ENCODE measurements at places on chromosomes 6 and 20. TPM values are rescaled to one million over a fixed set of nuclear protein-coding genes. Genes with fewer than 3 reads are reported as not detected.

DNA sequence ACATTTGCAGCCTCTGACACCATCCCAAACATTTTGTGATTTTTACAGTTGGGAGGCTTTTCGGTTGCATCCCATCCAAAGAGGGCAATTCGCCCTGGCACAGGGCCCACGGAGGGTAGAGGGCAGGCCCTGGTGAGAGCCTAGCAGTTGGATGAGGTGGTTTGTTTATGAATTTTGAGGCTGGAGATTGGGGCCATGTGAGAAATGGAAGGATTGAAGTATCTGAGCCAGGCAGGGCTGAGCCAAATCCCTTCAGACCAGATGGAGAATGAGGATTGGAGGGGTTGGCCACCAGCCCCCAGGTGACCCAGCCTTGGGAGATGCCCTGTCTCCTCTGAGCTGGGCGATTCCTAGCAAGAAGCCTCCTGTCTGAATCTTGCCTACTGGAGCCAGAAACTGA lies 52.6 kb upstream of the CCDC167 start:
- no peak overlapping the region for H3K4me3 ChIP-seq
- no peak for DNase-seq
- H3K36me3 ChIP-seq: no peaks in the 10 kb centered on the region
- H3K27me3 ChIP-seq: peaks cover 17% of the 10 kb centered on the region
- no peak overlapping the region for H3K27ac ChIP-seq

DNA sequence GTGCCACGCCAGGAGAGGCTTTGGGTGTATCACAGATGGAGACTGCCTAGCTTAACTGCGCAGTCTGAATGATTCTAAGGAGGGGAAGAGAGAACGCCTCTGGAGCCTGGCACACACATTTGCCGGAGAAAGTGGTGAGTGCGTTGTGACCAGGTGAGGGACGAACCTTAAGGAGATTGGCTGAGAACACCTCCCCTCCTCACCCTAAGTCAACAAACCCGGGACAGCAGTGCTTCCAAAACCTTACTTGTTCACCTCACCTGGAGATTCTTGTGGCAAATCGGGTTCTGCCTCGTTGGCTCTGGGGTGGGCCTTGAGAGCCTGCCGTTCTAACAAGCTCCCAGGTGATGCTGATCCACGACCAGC lies 9.4 kb downstream of the SYNJ2 start:
- no peaks in the 10 kb centered on the region for H3K27me3 ChIP-seq
- H3K27ac ChIP-seq: no peak overlapping the region
- H3K4me1 ChIP-seq: peaks cover 35% of the 10 kb centered on the region

GRCh38 chr6:163643866-163644265 lies 229.3 kb downstream of the QKI start:
- no peaks in the 10 kb centered on the region for H3K36me3 ChIP-seq
- peaks cover 8% of the 10 kb centered on the region for H3K27me3 ChIP-seq
- no peak overlapping the region for H3K27ac ChIP-seq
- no peak for DNase-seq

- peaks cover 11% of the 10 kb centered on the region for H3K27me3 ChIP-seq
- H3K4me3 ChIP-seq: no peak overlapping the region
- peaks cover 12% of the 10 kb centered on the region for H3K4me1 ChIP-seq
- no peak for DNase-seq
- peak overlapping the region; percentile 26 for H3K27ac ChIP-seq
- H3K36me3 ChIP-seq: no peaks in the 10 kb centered on the region
Observed at GRCh38 chr20:32649697-32650400, 23.9 kb downstream of the C20orf203 start.

GRCh38 chr6:16503970-16504415 lies 257.3 kb downstream of the ATXN1 start:
- no peak for DNase-seq
- no peaks in the 10 kb centered on the region for H3K36me3 ChIP-seq
- H3K4me3 ChIP-seq: no peak overlapping the region
- no peak overlapping the region for H3K27ac ChIP-seq
- H3K4me1 ChIP-seq: peaks cover 7% of the 10 kb centered on the region

DNA sequence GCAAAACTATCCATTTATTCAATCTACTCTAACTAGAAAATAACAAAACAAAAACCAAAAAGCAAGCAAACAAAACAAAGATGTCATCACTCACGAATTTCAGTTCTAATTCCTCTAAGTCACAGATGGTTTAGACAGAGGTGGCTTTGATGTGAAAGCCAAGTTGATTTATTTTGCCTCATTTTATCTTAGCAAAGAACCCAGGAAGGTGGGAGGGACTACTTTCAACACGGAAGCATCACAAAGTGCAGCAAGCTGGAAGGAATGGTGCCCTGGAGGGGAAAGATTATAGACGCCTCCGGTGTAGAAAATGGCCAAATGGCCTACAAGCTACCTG lies 88.4 kb downstream of the LAMP5 start:
- no peaks in the 10 kb centered on the region for H3K27me3 ChIP-seq
- H3K36me3 ChIP-seq: no peaks in the 10 kb centered on the region
- no peak for DNase-seq
- peak overlapping the region; percentile 17 for H3K27ac ChIP-seq
- H3K4me3 ChIP-seq: no peak overlapping the region

GRCh38 chr20:34017610-34018009 lies 23.9 kb downstream of the RALY start:
- no peak for DNase-seq
- no peaks in the 10 kb centered on the region for H3K27me3 ChIP-seq
- H3K27ac ChIP-seq: peak overlapping the region; percentile 12

- H3K27ac ChIP-seq: peak overlapping the region; percentile 71
- H3K4me3 ChIP-seq: peak overlapping the region; percentile 20
- no peaks in the 10 kb centered on the region for H3K36me3 ChIP-seq
- H3K4me1 ChIP-seq: peaks cover 36% of the 10 kb centered on the region
- H3K27me3 ChIP-seq: peaks cover 11% of the 10 kb centered on the region
Observed at GRCh38 chr20:48538856-48539255, 288.9 kb downstream of the PREX1 start.

- no peak overlapping the region for H3K27ac ChIP-seq
- H3K36me3 ChIP-seq: peaks cover 4% of the 10 kb centered on the region
- DNase-seq: no peak
- H3K4me1 ChIP-seq: peaks cover 12% of the 10 kb centered on the region
Observed at GRCh38 chr6:154861825-154862224, 128.6 kb downstream of the SCAF8 start.

- no peak overlapping the region for H3K4me3 ChIP-seq
- H3K4me1 ChIP-seq: peaks cover 1% of the 10 kb centered on the region
- H3K27ac ChIP-seq: no peak overlapping the region
- no peak for DNase-seq
Observed at GRCh38 chr6:44177691-44178423, 19.2 kb downstream of the CAPN11 start.

- no peaks in the 10 kb centered on the region for H3K36me3 ChIP-seq
- no peak overlapping the region for H3K27ac ChIP-seq
- DNase-seq: no peak
- H3K27me3 ChIP-seq: peaks cover 84% of the 10 kb centered on the region
- H3K4me3 ChIP-seq: peak overlapping the region; percentile 84
Observed at GRCh38 chr6:133896344-133896721, 7.4 kb downstream of the TCF21 start.

DNA sequence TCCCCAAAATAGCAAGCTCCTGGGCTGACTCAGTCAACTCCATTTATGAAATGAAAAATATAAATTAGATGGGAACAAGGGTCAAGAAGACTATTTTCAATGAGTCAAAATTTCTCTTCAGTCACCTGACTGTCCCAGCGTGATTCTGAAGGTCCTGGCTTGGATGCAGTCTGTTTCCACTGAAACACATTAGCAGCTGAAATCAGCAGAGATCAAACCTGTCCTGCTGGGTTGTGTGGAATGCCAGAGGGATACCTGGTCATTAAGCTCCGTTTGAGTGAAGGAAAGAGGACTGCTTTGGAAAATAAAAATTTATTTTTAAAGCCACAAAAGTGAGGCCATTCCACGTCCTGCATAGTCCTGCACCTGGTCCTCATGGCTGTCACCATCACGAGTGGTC lies 37.4 kb downstream of the PXDC1 start:
- H3K27ac ChIP-seq: peak overlapping the region; percentile 37
- H3K4me1 ChIP-seq: peaks cover 9% of the 10 kb centered on the region
- no peak for DNase-seq
- peaks cover 24% of the 10 kb centered on the region for H3K36me3 ChIP-seq
- no peaks in the 10 kb centered on the region for H3K27me3 ChIP-seq
- no peak overlapping the region for H3K4me3 ChIP-seq

DNA sequence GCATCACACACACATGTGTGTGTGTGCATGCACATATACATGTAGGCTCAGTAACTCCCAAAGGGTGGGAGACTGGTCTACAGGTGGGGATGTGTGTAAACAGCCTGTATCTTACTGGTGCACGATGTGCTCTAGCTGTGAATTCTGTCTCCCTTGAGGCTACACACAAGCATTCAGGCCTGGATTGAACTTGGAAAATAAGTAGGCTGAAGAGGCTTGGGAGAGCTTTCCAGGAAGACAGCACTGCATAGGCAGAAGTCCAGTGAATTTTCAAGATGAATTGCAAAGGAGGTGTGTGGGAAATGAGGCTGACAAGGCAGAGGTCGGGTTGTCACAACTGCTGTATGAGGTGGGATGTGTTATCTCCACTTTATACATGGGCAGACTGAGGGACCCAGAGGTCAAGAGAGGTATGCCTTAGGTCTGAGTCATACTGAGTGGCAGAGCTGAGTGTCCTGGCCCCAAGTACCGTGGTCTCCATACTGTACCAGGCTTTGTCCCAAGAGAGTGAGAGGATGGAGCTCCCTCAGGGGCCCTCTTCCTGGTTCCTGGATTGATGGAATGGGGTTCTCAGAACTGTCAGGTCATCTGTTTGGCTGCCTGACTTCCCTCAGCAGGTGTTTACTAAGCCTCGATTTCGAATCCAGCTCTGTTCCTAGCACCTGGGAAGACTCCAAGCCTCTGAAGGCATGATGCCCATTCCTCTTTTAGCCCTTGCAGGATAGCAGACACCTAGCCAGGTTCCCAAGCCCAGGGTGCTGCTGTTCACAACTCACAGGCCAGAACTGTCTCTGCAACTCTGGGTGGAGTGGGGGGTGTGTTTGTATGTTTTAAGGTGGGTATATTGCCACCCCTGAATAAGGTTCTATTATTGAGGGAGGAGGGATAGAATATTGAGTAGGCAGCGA lies 14.4 kb downstream of the SNPH start:
- no peaks in the 10 kb centered on the region for H3K36me3 ChIP-seq
- DNase-seq: peak; percentile 34
- H3K27me3 ChIP-seq: peaks cover 3% of the 10 kb centered on the region

DNA sequence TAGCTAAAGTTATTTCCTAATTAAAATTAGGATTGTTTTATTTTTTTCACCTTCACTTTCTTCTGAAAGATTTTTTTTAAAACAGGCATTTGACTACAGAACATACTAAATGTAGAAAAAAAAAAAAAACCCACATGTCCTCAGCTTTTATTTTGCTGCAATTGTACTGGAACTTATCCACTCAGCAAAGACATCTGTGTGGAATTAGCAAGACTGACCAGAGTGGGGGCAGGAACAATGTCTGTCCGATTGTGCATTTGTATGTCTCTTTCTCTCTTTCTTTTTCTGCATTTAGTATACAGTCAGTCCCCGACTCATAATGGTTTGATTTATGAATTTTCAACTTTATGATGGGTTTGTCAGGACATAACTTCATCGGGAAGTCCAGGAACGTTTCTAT lies 77.3 kb downstream of the CHD6 start:
- H3K27ac ChIP-seq: no peak overlapping the region
- no peaks in the 10 kb centered on the region for H3K27me3 ChIP-seq
- peaks cover 16% of the 10 kb centered on the region for H3K4me1 ChIP-seq

GRCh38 chr6:26158076-26158580 lies 70.9 kb downstream of the HFE start:
- no peaks in the 10 kb centered on the region for H3K36me3 ChIP-seq
- peak overlapping the region; percentile 98 for H3K27ac ChIP-seq
- peak overlapping the region; percentile 97 for H3K4me3 ChIP-seq

GRCh38 chr6:5339786-5340185 lies 78.5 kb downstream of the FARS2 start:
- H3K4me1 ChIP-seq: no peaks in the 10 kb centered on the region
- DNase-seq: no peak
- no peaks in the 10 kb centered on the region for H3K27me3 ChIP-seq
- no peak overlapping the region for H3K4me3 ChIP-seq
- no peak overlapping the region for H3K27ac ChIP-seq
- no peaks in the 10 kb centered on the region for H3K36me3 ChIP-seq

DNA sequence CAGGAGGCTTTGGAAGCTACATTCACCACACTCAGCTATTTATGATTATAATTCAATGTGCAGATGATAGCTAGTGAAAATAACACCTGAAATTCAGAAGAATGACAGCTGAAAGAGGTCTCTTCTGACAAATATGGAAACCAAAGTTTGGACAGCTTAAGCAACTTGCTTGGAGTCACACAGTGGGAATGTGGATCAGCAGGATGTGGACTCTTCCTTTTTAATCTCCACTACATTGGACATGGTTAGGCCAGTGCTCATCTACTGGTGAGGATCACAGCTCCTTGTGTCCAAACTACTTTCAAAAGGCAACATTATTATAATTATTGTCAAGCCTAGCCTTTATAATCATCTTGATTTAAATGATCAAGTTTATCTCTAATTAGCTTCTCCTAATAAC lies 10.4 kb downstream of the TRAPPC3L start:
- DNase-seq: no peak
- no peak overlapping the region for H3K27ac ChIP-seq
- peaks cover 16% of the 10 kb centered on the region for H3K27me3 ChIP-seq

- DNase-seq: no peak
- no peaks in the 10 kb centered on the region for H3K36me3 ChIP-seq
- no peak overlapping the region for H3K27ac ChIP-seq
- peaks cover 19% of the 10 kb centered on the region for H3K4me1 ChIP-seq
Observed at GRCh38 chr20:40843251-40843650, 154.2 kb upstream of the MAFB start.

- DNase-seq: no peak
- H3K4me3 ChIP-seq: no peak overlapping the region
- no peaks in the 10 kb centered on the region for H3K36me3 ChIP-seq
Observed at GRCh38 chr6:7721649-7722048, 4.2 kb upstream of the BMP6 start.

DNA sequence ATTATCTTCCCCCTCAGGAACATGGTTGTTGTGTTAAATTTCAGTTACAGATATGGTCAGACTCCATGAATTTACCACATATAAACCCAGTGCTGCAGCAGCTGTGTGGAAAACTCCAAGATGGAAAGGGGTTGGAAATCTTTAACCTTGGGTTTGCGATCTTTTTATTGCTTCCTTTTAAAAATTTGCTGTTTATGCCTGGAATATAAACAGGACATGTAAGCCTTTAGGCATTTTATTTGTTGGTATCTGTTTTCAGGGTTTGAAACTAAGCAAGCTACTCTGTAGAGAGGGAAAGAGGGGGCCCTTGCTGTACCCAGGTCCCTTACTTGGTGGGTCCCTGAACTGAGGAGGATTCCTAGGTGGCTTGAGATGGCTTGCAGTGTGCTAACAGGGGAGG lies 778 bp downstream of the PKIG start:
- peaks cover 3% of the 10 kb centered on the region for H3K27me3 ChIP-seq
- no peak overlapping the region for H3K27ac ChIP-seq
- no peak for DNase-seq
- H3K36me3 ChIP-seq: no peaks in the 10 kb centered on the region

The TFAP2B gene
- total RNA-seq: 11.6 TPM

The TINAG gene
- total RNA-seq: not detected

The BAK1 gene
- 37.0 TPM for total RNA-seq

The PTPRA gene
- total RNA-seq: 50.5 TPM

The DLK2 gene
- 3.3 TPM for total RNA-seq

The OR2H1 gene
- total RNA-seq: not detected

The PBOV1 gene
- not detected for total RNA-seq

The RAD21L1 gene
- not detected for total RNA-seq

The CEP85L gene
- total RNA-seq: 8.9 TPM

The UBE2V1 gene
- 117 TPM for total RNA-seq

The SLC2A4RG gene
- 52.6 TPM for total RNA-seq
